ENCODE measurements at places on chromosomes 12 and 14.
A peak's percentile ranks its signal among the peaks of the same experiment; 100 is the strongest.

GRCh38 chr12:107033758-107034739, 47.1 kb upstream of the MTERF2 start:
- no peak for DNase-seq

- peak; percentile 52 for DNase-seq
Measured at GRCh38 chr12:27383429-27384260, 51.0 kb downstream of the BMAL2 start.

DNA sequence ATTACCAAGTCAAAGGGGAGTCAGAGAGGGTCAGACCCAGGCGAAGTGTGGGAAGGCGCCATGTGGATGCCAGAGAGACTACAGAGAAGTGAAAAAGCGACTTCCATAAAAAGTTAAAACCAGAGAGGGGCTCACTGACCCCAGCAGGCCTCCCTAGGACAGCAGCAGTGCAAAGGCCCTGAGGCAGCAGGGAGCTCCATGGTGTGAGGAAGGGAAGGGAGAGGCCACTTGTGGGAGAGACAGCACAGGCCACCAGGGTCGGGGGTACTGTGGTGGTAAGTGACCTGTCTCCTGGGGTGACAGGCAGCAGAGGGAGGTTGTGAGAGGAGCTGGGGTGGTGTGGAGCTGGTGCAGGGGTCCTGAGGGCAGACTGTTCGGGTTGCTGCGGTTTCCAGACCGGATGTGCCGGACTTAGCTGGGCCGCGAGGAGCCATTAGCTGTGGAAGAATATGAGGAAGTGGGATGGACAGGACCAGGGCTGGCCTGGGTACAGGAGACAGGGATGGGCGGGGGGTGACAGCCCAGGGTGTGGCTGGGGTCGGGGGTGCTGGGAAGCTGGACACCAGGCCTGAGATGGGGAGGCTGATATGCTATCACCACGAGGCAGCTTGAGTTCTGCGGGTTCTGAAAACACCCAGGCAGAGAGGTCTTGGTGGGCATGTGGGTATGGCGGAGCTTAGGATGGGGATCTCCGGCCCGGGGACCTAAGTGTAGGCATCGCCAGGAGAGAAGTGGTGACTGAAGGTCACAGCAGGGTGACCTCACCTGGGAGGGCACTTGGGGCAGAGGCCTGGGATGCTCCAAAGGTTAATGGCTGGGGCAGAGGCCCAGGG, 22.7 kb downstream of the SETD1B start:
- DNase-seq, result no peak

DNA sequence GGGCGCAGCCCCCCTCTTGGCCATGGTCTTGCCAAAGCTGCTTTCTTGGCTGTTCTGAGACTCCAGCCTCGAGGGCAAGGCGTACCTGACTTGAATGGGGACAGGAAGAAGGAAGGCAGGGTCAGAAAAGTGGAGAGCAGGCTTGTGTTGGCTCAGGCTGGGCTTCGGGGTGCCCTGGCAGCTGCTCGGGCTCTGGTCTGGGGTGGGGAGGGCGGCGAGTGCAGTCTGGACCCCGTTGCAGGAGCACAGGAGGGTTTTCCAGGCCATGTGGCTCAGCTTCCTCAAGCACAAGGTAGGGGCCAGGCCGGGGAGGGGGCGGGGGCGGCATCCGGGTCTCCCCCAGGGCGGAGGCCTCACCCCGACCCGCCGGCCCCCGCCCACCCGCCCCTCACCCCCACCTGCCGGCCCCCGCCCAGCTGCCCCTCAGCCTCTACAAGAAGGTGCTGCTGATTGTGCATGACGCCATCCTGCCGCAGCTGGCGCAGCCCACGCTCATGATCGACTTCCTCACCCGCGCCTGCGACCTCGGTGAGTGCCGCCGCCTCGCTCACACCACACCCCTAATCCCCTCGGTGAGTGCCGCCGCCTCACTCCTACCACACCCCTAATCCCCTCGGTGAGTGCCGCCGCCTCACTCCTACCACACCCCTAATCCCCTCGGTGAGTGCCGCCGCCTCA, 4.2 kb downstream of the NOC4L start:
- no peak for DNase-seq

DNA sequence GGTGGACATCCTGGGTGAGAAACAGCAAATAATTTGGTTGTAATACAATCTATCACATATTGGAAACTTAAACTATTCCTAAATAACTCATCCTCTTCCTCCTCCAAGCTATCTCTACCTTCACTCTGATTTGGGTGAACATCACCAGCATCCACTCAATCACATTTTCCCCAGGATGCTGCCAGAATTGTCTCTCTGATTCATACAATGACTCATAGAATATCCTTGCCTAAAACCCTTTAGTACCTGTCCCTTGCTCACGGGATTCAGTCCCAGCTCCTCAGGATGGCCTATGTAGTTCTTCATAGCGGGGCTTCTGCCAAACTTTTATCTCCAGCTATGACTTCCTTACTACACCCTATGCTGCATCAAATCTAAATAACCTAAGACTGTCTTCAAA, 146.8 kb downstream of the EMP1 start:
- DNase-seq, result no peak

DNA sequence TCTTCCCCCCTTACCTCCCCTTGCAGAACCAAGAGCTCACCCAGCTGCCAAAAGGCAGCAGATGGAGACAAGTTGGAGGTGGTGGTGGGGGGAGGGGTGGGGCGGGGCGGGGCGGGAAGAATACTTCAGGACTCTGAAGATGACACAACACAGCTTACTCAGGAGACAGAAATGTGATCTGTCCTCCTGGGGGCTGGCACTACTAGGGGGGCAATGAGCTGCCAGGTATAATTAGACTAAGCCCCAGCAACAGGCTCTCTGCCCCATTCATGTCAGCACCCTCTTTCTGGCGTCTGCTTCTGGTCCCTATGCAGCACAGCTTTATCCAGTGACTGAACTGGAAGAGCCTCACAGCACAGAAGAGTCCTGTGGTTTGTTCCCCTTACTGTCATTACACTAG, 407.0 kb downstream of the MED13L start:
- no peak for DNase-seq

GRCh38 chr12:105977236-105977635, 161.5 kb downstream of the NUAK1 start:
- no peak for DNase-seq

- DNase-seq, result no peak
Measured at GRCh38 chr14:33707716-33708115, 243.2 kb downstream of the EGLN3 start.

GRCh38 chr14:46399049-46399448, 252.5 kb downstream of the RPL10L start:
- DNase-seq, result no peak

GRCh38 chr14:74942608-74943007, 12.8 kb downstream of the PGF start:
- no peak for DNase-seq

- no peak for DNase-seq
Measured at GRCh38 chr12:20142956-20143355, 225.4 kb upstream of the PDE3A start.

DNA sequence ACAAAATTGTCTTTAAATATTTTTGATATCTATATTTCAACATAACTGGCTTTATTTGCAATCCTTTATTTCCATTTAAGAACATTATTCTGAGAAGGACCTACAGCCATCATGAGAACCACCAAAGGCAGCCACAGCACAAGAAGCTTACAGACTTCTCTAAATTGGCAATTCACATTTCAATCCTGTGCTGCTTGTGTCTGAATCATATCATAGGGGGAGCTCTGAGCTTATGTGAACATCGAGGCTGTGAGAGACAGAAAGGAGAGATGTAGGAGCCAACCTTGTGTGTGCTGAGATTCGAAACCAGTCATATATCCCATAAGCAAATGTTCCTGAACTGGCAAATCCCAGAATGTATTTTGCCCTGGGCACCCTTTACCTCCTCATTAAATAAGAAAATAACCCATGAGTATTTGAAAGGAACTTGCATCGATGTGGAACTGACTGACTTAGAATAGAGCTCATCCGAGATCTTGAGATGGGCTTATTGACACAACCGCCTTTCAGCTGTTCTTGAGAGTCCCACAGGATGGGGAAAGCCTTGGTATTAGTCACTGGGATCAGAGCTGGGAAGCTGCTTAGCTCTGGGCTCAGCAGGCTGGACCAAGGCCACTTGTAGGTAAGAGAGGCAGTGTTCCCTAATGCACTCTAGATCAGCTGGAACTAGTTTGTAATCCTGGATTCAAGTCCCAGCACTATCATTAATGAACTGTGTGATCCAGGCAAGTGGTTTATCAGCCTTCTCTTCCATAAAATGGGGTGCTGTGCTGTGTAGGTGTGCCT, 329.8 kb downstream of the CACNA1C start:
- DNase-seq, result no peak

DNA sequence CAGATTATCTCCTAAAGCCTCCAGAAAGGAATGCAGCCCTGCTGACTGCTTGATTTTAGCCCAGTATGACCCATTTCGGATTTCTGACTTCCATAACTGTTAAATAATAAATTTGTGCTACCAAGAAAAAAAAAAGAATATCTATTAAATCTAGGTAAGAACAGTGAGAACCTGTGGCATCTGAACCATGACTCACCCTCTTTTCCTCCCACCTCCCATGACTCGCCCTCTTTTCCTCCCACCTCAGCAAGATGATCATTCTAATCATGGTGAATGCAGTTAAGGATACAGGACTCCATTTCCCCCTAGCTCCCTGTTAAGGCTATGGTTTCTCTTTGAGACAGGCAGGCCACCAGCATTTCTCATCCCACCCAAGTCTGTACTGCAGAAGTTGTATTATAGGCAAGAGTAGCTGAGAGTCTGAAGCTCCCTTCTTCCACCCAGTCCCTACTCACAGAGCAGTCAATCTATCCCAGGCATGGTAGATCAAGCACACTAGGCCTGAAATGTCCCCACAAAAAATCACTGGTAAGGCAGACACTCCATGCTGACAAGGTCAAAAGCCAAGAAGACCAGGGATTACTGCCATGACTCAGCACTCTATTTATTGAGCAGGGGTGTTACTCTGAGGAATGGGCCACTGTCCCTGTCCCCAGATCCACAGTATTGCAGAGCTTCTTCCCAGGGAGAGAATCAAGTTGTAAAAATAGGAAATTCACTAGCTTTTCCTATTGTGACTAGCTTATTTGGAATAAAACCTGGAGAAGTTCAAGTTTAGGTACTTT, 188.9 kb downstream of the ADAMTS20 start:
- no peak for DNase-seq

DNA sequence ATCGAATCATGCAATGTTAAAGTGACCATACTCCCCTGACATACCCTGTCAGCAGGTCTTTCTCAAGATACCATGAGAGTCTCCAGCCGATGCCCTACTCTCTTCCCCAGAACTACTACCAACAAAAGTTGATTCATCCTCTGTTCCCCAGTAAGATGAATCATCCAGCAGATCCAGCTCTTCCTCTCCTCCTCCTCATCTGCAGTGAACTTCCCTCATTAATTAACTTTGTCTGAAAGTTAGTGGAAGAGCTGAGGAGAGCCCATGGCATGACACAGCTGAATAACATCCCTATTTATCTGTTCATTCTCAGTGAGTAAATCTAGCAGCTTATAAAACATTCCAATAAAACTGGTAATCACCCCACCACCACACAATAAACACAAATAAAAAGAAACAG, 213.4 kb downstream of the EGLN3 start:
- DNase-seq, result no peak
